Stimulated activated CD8-positive, alpha-beta memory T cell treated with anti-CD3 and anti-CD28 coated beads, Interleukin-12 subunit alpha, Interleukin-12 subunit beta, amount 100 ng/mL, for 4 hours (primary cell): ENCODE measurements at places on chromosomes 6 and 20.

DNA sequence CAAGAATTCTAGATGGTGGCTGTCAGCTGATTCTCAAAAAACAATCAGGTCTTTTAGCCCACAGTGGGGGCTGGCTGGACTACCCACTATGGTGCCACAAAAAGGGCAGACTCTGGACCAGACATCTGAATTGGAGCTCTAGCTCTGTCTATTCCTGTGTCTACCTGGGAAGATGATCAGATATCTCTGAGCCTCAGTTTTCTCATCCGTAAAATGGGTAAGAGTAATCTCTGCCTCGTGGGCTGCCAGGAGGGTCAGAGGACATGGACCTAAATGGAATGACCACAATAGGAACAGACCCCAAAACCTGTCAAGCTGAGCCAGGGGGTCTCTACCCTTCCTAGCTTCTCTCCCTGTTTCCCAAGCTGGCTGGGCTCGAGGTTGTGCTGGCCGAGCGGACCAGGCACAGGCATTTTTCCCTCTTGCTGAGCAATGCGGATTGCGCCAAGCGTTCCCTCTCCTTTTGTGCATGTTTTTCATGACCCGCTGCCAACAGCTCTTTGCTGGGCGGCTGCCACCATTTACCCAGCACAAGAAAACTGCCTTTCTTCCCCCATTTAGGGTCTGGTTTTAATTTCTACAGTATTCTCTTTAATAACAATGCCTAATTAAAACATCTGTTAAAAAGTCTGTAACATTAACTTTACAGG is 74.7 kb upstream of the MAFB start:
- DNase-seq: no peak

DNA sequence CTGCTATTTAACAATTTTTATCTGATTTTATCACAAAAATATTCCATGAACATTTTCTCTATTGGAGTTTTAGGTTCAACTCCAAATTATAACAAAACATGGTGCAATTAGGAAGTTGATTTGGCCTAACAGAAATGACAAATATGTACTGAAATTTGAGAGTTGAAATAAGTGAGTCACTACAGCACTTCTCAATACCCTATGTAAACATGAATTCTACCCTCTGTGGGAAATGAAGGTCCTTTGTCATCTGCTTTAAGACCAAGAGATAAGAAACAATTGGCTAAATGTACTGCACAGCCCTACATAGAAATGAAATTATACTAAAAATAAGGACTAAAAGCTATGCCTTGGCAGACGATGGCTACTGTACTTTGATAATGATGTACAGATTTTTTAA is 86.2 kb upstream of the BEND6 start:
- no peak for DNase-seq

DNA sequence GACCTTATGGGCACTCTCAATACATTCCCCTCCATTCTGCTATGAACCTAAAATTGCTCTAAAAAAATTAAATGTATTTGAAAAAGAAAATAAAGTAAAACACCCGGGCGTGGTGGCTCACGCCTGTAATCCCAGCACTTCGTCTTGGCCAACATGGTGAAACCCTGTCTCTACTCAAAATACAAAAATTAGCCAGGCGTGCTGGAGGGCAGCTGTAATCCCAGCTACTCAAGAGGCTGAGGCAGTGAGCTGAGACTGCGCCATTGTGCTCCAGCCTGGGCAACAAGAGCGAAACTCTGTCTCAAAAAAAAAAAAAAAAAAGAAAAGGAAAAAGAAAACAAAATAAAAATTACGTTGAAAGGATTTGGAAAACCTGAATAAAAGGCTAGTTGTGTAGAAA is 60.5 kb downstream of the CD164 start:
- DNase-seq: no peak

- DNase-seq: no peak
Measured at GRCh38 chr6:166010136-166010960, 157.3 kb downstream of the TBXT start.

DNA sequence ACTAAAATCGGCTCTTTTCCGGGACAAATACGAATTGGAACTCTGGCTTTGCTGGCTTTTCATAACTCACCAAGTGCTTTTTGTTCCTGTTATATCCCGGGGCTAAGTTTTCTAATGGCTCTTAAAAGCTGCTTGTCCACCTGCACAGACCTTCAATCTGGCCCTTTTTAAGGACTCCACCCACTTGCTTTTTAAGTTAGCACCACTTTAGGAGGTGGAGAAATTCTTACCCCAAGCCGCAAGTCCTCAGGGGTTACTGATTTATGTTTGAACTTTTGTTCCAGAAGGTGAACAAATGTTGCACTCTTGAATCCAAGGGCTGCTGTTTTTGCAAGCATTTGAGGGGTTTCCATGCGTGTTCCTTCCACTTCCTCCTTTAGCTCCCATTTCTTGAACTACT is 37.8 kb downstream of the FAM184A start:
- no peak for DNase-seq

- no peak for DNase-seq
Measured at GRCh38 chr6:111642463-111643158, 36.9 kb upstream of the TRAF3IP2 start.

- no peak for DNase-seq
Measured at GRCh38 chr20:20933142-20933958, 172.8 kb downstream of the LINC00237 start.
